Erythroblast (primary cell): ENCODE measurements at places on chromosomes 3 and 15.

- no peak for DNase-seq
These were observed 3.3 kb upstream of the CNTN3 start for GRCh38 chr3:74617776-74618175.

DNA sequence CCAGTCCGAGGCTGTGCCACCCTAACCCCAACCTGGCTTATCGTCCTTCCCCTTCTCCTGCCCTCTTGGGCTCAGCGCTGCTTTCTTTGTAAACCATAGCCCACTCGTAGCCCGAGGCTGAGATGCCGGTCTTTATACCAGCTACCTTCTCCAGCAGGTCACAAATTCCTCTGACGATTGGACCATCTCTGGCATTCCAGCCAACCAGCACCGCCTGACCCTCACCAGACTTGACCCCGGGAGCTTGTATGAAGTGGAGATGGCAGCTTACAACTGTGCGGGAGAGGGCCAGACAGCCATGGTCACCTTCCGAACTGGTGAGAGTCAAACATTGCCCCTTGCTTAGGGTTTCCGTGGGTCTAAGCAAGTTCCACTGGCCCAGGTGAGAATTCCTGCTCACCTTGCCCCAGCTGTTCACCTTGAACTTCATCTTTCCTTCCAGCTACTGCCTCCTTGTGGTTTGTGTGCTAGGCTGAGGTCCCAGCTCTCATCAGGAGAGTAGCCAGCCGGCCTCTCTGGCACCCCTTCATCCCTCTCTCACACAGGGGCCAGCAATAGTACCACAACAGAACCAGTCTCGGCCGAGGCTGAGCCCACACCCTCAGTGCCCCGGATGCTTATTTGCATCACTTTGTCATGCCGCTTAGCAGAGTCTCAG lies 66.7 kb downstream of the BOC start:
- DNase-seq, result no peak

- DNase-seq, result no peak
These were observed 55.2 kb downstream of the CNTN3 start for GRCh38 chr3:74559261-74559660.

DNA sequence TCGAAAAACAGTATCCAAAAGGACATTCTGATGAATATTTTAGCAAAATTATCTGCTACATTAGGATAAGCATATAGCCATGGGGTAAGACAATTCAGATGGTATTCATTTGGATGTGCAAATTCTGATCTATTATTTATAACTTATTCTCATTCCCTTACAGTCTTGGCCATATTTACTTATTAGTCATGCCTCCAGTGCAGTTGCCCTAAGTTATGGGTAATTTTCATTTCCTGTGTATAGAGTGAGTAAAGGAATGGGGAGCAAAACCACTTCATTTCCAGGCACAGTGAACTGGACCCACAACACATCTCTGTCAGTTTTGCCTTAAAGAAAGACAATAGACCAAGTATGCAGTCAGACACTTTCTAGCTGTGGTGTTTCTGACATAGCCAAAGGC lies 134.3 kb downstream of the POLQ start:
- DNase-seq, result no peak

DNA sequence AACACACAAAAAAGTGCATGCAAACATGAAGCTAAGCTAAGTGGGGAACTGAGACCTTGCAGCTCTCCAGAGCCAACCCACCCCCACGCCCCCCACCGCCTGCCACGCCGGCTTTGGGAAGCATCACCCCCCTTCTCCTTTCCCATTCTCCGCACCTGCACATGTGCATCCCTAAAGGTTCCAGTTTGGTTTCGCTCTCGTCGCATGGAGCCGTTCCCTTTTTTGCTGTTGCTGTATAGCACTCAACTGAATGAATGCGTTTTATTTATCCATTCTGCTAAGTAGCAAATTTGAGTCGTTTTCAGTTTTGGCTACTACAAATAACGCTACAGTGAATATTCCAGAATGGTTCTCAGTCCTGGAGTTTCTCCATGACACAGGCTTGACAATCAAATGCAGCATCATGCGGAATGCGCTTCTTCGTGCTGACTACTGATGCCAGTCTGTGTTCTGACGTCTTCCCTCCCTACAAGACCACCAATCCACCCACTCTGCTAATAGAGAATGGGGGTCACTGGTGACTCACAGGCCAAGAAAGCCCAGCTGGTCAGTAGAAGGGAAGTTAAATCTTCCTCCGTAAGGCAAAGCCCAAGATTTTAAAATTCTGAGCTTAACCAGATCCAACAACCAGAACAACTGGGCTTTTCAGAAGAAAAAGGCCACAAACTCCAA lies 115.3 kb downstream of the XXYLT1 start:
- no peak for DNase-seq

- no peak for DNase-seq
These were observed 114.0 kb upstream of the POU1F1 start for GRCh38 chr3:87390353-87390752.

DNA sequence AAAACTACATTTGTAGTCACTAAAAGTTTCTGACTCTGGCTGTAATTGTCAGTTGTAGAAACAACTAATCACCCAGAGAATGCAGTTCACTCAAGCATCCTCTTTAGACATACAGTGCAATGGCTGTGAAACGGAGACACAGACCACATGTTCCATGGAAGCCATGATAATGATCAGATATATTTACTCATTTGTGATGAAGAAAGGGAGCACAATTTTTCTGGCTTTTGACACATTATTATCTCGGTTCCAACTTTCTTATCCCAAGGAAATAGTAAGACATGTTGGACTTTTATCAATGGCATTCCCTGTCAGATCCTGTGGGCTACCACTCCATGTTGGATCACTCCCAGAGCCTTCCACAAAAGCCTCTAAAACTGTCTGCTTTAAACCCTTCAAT lies 215.0 kb upstream of the LRIG1 start:
- no peak for DNase-seq

- DNase-seq, result no peak
These were observed 53.1 kb upstream of the MAP4 start for GRCh38 chr3:48069339-48069738.

DNA sequence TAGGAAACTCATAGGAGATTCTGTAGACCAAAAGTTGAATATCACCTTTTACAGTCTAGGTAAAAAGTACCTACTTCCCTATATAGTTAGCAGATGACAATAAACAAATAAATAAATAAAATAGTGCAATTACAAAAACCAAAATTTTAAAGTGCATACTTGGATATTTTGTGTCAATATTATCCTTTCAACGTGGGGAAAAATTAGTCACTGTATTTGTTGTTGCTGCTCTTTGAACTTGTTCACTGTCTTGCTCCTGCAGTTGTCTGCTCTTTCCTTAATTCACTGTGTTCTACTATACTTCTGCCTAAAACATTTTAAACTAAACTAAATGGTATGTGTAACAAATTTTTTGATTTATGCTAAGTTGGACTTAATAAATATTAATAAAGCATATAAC lies 889.0 kb downstream of the ROBO1 start:
- no peak for DNase-seq

- peak; percentile 1 for DNase-seq
These were observed 166.5 kb downstream of the OCA2 start for GRCh38 chr15:27932600-27932999.

GRCh38 chr3:148718982-148719862 lies 21.5 kb downstream of the AGTR1 start:
- no peak for DNase-seq

- DNase-seq, result peak; percentile 12
These were observed 43.0 kb upstream of the TLE3 start for GRCh38 chr15:70140543-70141375.

GRCh38 chr3:123723522-123724168 lies 138.8 kb upstream of the HACD2 start:
- peak; percentile 70 for DNase-seq

DNA sequence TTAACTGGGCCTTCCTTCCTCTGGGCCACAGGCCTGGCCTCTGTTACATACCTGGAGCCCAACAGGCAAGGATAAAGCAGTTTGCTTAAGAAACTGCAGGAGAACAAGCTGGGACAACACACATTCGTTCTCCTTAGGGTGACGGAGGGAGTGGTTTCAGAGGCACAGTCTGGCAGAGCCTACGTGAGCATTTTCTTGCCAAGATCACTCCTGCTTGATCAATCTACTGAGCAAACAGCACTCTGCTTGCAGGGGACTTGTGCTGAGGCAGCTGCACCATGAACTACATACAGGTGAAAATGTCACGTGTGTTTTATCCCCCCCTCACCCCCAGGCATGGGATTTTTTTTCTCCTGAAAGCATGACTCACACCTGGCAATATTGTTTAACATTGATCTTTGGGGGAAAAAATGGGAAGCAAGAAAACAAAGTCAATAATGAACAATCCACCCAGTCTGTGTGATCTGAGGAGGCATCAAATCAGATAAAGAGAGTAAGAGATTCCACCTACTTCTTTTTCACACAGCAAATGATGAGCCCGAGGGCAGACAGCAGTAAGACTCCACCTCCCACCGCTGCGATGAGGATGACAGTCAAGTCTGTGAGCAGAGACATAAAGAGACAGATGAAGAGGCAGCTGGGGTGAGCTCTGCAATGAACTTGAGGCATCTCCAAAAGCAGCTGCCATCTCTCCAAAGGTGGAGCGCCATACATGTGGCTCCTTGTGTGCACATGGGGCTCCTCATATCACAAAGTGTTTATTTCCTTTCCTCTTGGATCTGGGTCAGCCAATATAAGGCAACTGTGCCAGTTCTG lies 57.4 kb downstream of the CDCP1 start:
- DNase-seq, result no peak

- no peak for DNase-seq
These were observed 611.5 kb downstream of the AGBL1 start for GRCh38 chr15:86691091-86691663.

GRCh38 chr15:64314456-64314855 lies 41.5 kb downstream of the CSNK1G1 start:
- no peak for DNase-seq

GRCh38 chr3:127751782-127752181 lies 70.5 kb downstream of the MGLL start:
- DNase-seq, result no peak

DNA sequence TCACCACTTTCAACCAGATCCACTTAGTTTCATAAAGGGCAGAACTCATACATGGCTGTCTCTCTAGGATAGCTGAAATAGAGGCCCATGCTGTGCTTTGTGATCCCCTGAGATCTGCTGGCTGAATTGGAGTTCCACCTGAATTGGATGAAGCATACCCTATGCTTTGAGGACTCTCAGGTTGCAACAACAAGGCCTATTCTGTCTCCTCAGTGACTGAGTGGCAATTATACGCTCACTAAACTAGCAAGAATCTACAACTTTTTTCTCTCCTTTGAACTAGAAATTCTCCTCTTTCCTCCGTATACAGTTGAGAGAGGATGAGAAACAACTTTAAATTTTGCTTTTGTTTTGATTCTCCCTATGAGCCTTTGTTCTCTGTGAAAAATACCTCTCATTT lies 348.7 kb downstream of the LSAMP start:
- DNase-seq, result no peak

GRCh38 chr15:90582553-90582952 lies 52.8 kb downstream of the CRTC3 start:
- no peak for DNase-seq

DNA sequence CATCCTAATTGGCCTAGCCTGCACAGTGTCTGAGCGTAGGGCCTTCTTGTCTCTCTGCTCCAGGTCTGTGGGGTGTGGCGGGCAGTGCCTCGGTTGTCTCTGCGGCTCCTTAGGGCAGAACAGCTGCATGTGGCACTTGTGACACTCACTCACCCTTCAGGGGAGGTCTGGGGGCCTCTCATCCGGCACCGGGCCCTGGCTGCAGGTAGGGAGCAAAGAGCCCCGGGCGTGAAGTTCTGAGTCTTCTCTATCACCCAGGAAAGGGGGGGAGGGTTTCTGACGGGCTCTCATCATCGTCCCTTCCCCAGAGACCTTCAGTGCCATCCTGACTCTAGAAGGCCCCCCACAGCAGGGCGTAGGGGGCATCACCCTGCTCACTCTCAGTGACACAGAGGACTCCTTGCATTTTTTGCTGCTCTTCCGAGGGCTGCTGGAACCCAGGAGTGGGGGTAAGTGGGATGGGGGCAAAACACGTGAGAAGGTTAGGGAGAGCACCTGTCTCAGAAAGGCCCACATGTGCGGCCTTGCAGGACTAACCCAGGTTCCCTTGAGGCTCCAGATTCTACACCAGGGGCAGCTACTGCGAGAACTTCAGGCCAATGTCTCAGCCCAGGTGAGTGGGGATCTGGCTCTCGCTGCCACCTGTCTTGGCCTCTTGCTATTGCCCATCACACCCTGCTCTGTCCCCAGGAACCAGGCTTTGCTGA lies 2.6 kb downstream of the CHRD start:
- DNase-seq, result no peak

- DNase-seq, result peak; percentile 24
These were observed 106.2 kb downstream of the DGKG start for GRCh38 chr3:186255703-186256331.

DNA sequence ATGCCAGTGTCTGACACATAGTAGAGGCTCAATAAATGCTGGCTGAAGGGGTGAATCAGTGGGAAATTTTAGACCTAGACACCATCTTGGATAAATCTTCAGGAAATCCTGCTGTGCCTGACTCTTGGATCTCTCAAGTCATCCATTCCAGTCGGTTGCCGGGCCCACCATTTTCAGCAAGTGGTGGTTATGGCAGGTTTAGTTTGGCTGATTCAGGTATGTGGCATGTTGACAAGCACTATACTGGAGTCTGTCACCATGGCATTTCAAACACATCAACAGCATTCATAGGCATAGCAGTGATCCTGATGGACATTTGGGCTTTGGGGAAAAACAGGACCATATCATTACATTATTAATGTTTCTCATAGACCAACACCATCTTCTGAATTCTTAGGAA lies 25.7 kb upstream of the APH1B start:
- DNase-seq, result no peak

- DNase-seq, result no peak
These were observed 113.0 kb downstream of the TAFA4 start for GRCh38 chr3:68819361-68819760.

- DNase-seq, result no peak
These were observed 102.6 kb upstream of the KLHL25 start for GRCh38 chr15:85897207-85897894.

DNA sequence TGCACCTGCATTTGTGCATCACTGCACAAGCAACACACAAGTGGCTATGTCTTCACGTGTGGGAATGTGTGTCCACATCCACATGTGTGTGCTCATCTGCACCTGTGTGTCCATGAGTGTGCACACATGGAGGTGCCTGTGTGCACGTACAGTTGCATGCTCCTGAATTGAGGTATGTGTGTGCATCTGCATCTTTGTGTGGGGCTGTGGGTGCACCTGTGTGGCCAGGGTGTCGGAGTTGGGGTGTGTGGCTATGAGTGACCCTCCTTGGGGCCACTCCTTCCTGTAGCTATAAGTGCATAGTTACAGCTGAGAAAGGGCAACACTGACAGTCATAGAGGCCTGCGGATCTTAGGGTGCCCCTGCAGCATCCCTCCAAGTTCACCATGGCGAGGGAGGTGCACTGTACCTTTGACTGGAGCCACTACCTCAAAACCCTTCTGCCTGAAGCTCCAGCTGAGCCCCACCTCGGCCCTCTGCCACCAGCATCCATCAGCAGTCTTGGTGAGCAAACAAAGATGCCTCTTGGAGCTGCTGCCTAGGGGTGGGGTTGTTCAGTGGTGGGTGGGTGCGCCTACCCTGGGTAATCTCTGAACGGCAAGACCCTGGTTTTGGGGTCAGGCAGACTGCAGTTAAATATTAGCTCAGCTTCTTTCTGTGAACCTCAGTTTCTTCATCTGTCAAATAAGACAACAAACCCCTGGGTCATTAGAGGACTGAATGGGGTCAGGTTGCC lies 5.2 kb upstream of the HHATL start:
- DNase-seq, result no peak
